ENCODE measurements at places on chromosomes 12 and 14. TPM values are rescaled to one million over a fixed set of nuclear protein-coding genes. Genes with fewer than 3 reads are reported as not detected.

FOXG1 gene
- total RNA-seq, result not detected

SMCO2 gene
- total RNA-seq, result not detected

GSC gene
- not detected for total RNA-seq

SIX4 gene
- total RNA-seq, result 1.00 TPM

CPNE6 gene
- total RNA-seq, result not detected

LRRC10 gene
- not detected for total RNA-seq

ADCK1 gene
- total RNA-seq, result 9.1 TPM

USP44 gene
- total RNA-seq, result 0.44 TPM

SP1 gene
- 28.9 TPM for total RNA-seq

P2RX2 gene
- not detected for total RNA-seq

GPX2 gene
- total RNA-seq, result not detected

TIMELESS gene
- total RNA-seq, result 23.5 TPM

AICDA gene
- total RNA-seq, result not detected

C12orf54 gene
- not detected for total RNA-seq

Data from mammary microvascular endothelial cell (primary cell).